Effector CD4-positive, alpha-beta T cell (primary cell): ENCODE measurements at places on chromosomes 6 and 20.

DNA sequence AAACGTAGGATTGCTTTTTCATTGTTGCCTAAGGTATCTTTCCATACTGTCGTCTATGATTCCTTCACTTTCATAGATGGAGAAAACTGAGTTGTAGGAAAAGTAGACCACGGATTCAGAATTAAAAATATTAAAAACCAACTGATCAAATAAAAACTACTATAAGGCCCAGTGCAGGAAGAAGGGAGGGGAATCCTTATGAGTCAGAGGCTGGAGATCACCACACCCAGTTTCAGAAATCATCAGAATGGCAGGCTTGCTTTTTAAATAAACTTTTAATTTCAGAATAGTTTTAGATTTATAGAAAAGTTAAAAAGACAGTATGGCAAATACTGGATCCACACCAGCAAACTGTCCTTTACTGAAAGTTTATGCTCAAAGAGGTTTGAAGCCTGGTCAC is 32.0 kb upstream of the POPDC3 start:
- no peak for DNase-seq

DNA sequence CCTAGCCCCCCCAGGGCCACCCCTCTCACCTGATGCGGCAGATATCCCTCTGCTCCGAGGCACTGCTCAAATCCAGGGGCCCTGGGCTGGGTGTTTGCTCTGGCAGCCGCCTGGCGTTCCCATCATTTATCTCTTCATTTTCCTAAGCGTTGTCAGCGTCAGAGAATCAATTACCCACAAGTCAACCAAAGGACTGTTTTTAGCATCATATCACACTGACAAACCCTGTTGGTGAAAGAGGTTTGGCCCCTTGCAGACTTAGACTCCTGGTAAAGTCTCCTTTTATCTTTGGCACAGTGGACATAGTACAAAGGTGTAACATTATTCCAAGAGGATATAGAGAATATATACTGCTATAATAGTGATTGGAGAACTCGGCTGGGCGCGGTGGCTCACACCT is at the start of gene GHRH:
Gene GHRH, minus strand, starts transcription at position 101 of the 400 bp plus-strand sequence. CDS start 4,925 bp downstream, outside the sequence.
- DNase-seq = no peak

DNA sequence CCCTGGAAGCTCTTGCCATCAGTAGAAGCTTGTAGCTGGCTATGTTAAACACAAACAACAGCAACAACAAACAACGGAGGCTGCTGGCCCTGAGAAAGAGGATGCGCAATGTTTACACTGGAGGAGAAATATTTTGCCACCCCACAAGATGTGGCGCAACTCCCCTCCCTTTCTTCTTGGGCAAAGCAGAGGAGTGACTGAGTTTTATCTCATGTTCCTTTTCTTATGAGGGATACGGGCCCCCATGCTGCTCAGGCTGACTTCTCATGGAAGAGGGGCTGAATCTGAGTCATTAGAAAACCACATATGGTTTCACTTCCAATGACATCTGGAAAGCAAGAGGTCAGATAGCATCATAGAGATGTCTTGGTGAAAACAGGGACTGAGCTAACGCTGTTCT is 75.9 kb upstream of the HDDC2 start:
- DNase-seq = no peak

- DNase-seq = no peak
Observed at GRCh38 chr20:23636182-23636907, 1.4 kb downstream of the CST3 start.

DNA sequence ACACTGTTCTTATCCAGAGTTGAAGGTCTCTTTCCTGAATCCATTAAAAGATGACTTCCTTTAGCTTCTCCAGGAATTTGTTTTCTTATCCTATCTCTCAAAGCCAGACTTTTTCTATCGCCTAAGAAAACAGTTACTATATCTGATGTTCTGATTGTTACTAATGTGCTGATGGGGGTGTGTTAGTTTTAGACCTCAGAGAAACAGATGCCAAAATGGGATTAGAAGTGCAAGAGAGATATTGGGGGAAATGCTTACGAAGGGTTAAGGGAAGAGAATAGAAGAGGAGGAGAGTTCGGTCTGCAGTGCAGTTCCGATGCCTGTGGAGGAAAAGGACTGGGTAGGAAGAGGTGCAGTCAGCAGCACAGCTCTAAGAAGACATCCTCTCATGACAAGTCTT is 35.7 kb upstream of the ADGRG6 start:
- DNase-seq = no peak

DNA sequence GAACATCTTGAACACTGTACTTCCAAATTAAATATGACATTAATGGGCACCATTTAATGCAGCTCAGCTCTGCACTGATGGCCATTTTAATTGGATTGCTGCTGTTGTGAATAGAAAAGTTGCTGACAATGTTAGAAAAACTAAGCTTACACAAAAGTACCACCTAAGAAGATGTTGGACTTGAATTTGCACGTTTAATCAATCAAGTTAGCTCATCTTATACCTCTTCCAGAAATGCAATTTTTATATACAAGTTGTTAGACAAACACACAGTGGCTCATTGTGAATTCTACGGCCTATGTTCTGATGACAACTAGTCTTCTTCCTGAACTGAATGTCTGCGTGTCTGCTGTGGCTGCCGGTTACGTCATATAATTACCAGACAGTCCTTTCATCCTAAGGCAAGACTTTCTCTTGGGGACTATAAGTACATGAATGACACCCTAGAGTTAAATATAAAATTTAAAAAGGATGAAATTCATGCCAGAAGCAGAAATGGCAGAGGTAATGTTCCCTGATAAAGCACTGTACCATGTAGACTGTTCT is 330.2 kb downstream of the EPM2A start:
- DNase-seq = no peak

DNA sequence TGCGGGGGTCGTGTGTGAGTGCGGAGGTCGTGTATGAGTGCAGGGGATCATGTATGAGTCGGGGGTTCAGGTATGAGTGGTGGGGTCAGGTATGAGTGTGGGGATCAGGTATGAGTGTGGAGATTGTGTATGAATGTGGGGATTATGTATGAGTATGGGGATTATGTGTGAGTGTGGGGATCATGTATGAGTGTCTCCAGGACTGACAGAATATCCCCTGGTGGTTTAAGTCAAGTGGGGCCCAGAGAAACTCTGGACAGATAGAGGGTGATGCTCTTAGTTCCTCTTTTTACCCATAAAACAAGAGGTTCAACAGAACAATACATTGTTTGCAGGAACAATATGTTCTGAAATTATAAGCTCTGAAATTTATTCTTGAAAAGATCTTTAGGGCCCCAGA is 131.9 kb downstream of the UST start:
- DNase-seq = no peak

DNA sequence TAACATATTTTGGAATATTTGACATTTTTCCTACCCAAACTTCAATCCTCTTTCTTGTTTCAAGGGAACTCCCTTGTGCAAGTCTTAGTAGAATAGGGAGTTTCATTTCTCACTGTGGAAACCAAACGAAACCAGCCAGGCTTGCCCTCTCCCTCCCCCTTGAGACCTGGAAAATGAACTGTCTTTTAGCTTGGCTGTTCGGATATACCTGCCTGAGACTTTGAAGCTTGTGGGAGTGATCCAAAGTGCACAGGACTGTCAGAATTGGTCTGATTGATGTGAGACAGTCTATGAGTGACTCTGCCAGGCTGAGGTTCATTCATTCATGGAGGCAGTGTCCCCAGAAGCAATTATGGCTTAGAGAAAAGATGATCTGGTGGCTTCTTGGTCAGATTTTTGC is 388.1 kb downstream of the EPM2A start:
- no peak for DNase-seq

DNA sequence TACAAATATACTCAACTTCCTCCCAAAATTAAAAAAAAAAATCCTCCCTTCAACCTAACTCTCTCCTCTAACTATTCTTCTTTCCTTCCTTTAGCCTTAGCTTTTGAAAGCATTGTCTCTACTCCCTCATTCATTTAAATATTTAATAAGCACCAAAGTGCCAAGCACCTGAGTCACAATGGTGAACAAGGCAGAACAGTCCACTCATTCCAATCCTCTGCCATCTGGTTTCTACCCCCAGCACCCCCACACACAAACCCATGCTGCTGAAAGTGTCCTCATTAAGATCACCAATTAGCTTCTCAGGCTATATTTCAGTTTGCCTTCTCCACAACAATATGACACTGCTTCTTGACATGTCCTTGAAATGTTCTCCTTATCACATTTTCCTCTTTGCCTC is 76.3 kb downstream of the DTNBP1 start:
- DNase-seq = no peak

GRCh38 chr6:51908243-51908642 is 179.2 kb downstream of the PKHD1 start:
- DNase-seq = no peak

GRCh38 chr20:15061955-15062354 is 724.5 kb upstream of the FLRT3 start:
- no peak for DNase-seq

DNA sequence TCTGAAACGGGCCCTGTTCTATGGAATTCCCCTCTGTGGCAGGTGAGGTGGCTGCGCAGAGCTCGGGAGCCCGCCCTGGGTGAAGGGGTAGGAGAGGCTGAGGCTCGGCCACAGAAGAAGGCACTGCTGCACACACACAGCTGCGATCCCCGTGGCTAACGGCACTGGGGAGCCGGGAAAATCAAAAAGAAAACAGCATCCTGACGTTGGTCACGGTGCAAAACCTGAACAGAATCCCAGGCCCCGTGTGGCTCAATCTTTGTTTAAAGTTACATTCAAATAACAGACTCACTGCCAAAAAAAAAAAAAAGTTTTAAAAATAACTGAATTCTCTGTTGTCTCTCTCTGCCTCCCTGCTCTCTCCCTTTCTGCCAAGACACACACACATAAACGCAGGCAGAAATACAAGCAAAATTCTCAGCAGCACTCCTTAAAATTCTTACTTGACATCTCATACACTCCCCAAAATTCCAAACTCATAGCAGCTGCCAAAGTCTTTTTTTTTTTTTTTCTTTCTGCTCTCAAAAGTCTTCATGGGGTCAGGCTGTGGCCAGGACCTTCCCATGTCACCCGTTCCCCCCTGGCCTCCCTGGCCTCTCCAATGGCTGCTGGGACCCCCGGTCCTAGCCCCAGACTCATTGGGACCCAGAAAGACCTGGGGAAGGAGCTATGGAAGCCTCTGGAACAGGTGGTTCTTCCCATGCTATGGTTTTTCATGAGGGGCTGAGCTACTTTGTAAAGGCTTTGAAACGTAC is 248.8 kb downstream of the TTLL2 start:
- DNase-seq = no peak

DNA sequence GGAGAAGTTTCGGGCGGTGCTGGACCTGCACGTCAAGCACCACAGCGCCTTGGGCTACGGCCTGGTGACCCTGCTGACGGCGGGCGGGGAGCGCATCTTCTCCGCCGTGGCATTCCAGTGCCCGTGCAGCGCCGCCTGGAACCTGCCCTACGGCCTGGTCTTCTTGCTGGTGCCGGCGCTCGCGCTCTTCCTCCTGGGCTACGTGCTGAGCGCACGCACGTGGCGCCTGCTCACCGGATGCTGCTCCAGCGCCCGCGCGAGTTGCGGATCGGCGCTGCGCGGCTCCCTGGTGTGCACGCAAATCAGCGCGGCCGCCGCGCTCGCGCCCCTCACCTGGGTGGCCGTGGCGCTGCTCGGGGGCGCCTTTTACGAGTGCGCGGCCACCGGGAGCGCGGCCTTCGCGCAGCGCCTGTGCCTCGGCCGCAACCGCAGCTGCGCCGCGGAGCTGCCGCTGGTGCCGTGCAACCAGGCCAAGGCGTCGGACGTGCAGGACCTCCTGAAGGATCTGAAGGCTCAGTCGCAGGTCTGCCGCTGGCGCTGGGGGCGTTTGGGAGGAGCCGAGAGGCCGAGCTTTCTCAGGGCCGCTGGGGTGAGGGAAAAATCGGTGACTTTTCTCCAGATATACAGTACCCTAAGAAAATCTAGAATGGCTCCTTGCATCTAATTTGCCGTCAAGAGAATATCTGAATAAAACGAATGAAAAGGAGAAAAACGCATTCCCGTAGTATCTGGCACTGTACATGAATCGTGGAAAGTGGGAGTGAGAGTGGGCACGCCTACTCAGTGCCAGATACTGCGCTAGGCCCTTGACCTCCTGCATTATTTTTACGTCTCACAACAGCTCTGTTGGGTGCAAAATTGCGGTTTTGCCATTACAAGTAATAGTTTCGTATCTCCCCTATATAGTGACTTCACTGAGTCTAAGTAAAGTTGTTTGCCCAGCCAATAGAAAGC is 1.0 kb downstream of the CALHM6 start:
- DNase-seq = no peak

GRCh38 chr20:53116733-53117132 is 144.6 kb downstream of the TSHZ2 start:
- DNase-seq = no peak

DNA sequence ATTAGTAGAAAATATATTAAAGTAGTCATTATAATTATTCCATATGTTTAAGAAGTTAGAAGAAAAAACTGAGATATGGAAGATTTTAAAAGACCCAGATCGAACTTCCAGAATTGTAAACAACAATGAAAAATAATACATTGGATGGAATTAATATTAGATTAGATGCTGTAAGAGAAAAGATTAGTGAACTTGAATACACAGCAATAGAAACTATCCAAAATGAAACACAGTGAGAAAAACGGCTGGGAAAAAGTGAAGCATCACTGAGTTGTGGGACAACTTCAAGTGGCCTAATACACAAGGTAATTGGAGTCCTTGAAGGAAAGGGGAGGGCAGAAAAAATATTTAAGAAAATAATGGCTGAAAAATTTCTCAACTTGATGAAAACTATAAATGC is 4.2 kb upstream of the TTBK1 start:
- no peak for DNase-seq

GRCh38 chr20:4469910-4470309 is 251.8 kb upstream of the PRND start:
- DNase-seq = no peak

- DNase-seq = no peak
Observed at GRCh38 chr6:23448281-23448680, 677.7 kb upstream of the NRSN1 start.
